NCI-H69 (cell line): ENCODE measurements at places on chromosomes 1 and 21.

- DNase-seq, result peak; percentile 71
These were observed 200.9 kb downstream of the RPS6KC1 start for GRCh38 chr1:213251972-213252371.

DNA sequence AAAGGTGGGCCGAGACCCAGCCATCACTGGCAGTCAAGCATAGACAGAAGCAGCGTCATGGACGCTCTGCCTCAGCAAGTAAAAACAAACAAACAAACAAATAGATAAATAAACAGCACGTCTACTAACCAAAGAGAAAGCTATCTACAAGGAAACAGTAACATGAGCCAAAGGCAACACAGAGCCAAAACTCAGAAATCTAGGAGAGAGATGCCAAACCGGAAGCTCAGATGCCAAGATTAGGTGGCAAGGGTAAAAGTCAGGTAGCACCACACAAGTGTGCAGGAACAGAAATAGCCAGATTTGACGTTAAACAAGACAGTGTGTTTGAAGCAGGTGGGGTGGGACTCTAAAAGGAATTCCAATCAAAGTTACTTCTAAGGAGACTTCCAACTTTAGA lies 448.3 kb upstream of the NFIA start:
- no peak for DNase-seq

DNA sequence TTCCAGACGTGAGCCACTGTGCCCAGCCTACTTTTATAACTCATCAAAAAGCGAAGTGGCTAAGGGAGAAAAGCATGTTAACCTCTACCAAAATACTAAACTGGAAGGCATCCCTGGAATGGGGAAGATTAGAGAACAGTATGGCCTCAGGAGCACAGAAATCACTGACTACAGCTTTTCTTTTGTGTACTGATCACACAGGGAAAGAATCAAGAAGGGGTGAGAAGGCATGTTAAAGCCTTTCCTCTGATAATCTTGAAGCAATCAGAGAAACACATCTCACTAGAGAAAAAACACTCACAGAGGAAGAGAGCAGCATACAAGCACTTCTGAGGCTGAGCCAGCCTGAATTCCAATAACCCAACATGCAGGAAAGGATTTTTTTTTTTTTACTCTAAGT lies 10.7 kb downstream of the PCAT6 start:
- DNase-seq, result no peak

DNA sequence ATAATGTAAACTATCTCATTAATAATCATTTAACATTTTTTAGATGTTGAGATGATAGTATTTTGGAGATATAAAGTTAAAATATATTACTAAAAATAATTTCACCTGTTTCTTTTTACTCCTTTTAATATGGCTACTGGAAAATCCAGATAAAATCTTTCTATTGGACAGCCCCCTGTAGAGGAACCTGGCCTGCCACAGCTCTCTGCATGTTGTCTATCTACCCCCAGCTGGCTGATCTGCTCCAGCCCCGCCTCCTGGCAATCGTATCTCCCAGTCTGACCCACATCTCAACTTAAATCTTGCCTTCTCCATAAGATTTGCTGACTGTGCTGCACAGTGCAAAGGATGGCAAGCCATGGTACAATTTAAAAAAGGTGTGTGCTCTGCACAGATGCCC lies 182.8 kb downstream of the SIPA1L2 start:
- DNase-seq, result peak; percentile 15

DNA sequence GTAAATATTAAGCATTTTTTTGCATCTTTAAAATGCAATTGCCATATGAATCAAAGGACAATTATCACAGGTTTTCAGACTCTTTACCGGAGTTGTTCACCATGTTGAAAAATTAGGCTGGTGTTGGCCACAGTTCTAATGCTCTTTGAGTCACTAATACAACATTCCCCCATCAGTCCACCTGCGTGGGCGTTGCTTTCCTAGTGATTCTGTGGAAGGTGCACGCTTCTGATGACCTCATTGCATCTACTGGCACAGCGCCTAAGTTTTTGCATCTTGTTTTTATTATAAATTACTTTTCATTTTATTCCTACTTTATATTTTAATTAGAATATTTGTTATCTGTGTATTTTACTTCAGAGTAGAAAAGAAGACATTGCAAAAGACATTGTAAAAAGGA lies 4.7 kb upstream of the F5 start:
- no peak for DNase-seq

DNA sequence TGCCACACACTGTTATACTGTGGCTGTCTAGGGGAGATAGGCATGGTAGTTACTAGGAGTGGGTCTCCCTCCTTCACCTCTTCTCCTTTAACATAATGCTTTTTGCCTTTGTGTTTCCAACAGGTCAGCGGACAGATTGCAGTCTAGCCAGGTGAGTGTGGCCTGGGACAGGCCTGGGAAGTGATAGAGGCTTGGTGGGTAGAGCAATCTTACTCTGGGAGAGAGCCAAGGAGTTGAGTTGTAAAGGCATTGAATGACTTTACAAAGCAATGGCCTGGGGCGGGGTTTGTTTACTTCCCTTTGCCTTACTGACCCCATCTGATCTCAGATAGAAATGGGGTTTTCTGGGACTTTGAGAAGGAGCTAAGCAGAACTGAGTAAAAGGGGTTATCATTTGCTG lies 51.0 kb upstream of the IKBKE start:
- DNase-seq, result peak; percentile 10

- DNase-seq, result no peak
These were observed 113.0 kb downstream of the SYT2 start for GRCh38 chr1:202597090-202597761.

DNA sequence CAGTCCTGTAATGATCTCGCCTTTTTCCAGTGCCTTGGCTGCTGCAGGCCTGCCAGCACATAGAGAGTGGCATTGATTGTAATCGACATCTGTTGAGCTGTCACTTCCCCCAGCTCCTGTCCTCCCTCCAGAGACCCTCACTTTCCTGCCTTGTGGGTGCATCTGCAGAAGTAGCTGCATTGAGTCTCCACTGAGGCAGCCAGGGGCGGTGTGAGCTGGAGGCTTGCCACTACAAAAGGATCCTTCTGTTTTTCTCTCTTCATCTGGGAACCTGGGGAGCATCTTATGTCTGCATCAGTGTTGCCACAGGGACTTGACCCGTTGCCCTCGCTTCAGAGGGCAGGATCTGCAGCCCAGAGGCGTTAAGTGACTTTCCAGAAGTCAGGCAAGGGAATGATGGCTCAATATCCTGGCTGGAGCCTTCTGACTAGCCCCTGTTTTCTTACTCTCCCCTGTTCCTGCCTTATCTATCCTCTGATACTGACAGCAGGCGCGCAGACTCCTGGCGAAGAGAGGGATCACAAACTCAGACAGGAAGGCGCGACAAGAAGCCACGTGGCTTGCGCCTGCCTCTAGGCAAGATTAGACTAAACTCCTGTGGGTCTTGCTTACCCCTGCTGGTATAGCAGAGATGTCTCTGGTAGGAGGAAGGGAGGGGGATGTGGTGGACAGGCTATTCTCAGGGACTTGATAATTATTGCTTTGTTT lies 13.3 kb upstream of the FMOD start:
- DNase-seq, result no peak

DNA sequence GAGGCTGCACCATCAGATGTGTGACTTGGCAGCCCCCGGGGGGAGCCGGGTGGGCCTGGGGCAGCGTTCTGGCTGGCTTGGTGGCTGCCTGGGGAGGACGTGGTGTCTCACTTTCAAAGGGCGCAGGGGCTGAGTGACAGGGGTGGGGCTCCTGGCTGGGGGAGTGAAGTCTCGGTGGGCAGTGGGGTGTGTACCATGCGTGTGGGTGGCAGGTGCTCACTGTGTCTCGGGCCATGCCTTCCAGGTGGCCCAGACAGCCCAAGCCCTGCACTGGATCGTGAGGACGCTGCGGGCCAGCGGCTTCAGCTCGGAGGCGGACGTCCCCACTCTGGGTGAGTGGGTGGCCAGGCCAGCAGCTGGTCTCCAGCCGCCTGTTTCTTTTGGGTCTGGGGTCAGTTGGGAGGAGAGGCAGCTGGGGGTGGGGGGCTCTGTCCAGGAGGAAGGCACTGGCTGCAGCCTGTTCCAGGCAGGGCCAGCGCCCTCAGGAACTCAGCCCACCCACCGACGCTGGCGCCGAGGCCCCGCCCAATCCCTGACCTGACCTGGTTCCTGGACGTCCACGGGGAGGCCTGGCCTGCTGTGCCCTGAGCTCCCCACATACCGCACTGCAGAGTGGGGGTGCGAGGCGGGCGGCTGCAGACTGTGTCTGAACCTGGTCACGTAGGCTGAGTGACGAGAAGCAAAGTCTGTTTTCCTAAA lies 30.6 kb upstream of the LRRC3 start:
- DNase-seq, result no peak

DNA sequence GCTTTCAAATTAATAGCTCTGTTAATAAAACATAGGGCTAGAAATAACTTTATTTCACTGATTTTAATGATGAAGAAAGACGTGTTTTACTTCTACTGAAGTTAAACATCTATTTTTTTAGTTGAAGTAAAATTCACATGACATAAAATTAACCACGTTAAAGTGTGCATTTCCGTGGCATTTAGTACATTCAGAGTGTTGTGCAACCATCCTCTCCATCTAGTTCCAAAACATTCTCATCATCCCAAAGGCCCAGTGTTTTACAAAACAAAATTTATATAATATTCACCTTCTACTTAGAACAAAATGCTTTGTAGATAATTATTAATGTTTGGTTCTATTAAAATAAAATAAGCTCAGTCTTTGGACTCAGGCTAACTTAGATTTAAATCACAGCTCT lies 108.5 kb upstream of the GNG12 start:
- DNase-seq, result no peak

DNA sequence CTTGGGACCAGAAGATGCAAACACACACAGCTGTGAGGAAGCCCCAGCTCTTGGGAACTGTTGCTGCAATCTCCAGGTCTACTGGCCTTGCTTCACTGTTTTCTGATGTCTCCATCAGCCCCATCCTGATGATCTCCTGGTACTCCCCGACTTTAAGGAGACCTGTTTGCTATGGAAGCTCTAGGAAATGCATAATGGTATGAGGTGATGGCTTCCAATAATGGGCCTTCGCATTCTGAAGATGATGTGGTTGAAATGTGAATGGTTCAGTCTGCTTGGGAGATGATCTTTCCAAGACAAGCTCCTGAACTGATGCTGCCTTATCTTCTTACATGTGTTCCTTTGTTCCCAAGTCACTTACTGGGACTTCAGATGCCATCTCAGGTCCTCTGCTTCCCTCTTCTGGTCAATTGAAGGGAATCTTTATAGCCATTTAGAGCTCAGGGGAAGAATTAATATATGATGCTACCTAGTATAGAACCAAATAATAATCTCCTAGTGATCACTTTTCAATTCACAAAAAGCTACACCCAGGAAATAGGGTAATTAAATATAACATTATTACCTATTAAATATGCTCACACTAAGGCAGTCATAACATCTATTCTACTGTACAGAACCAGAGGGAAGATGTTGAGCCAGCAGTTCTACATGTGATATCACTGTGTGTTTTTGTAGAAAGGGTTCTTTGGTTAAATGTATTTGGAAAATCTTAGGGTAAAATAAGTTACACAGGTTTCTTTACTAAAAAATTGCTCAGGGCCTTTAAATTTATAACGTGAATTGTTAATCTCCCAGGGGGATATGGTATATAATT lies 73.9 kb upstream of the VTCN1 start:
- DNase-seq, result peak; percentile 81

- DNase-seq, result no peak
These were observed 34.6 kb upstream of the DOCK7 start for GRCh38 chr1:62722796-62723195.

- DNase-seq, result no peak
These were observed 209.8 kb upstream of the PRMT6 start for GRCh38 chr1:106846656-106847055.

DNA sequence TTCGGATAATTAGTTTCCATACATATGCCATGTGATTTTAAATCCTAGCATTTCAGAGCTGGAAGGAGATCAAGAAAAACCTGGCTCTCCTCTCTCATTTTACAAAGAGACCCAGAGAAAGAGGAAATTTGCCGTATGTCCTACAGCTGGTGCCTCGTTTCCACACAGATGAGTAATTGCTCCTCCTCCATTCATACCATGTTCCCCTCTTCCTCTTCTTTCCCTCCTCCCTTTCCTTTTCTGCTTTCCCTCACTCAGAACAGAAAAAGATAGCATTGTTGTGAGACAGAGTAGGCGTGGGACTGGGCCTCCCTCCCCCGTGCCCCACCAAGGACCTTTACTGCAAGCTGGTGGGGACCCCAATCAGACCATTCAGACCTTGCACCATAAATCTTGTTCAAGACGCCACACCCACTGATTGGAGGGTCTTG lies 13.7 kb upstream of the SLC44A3 start:
- peak; percentile 48 for DNase-seq

DNA sequence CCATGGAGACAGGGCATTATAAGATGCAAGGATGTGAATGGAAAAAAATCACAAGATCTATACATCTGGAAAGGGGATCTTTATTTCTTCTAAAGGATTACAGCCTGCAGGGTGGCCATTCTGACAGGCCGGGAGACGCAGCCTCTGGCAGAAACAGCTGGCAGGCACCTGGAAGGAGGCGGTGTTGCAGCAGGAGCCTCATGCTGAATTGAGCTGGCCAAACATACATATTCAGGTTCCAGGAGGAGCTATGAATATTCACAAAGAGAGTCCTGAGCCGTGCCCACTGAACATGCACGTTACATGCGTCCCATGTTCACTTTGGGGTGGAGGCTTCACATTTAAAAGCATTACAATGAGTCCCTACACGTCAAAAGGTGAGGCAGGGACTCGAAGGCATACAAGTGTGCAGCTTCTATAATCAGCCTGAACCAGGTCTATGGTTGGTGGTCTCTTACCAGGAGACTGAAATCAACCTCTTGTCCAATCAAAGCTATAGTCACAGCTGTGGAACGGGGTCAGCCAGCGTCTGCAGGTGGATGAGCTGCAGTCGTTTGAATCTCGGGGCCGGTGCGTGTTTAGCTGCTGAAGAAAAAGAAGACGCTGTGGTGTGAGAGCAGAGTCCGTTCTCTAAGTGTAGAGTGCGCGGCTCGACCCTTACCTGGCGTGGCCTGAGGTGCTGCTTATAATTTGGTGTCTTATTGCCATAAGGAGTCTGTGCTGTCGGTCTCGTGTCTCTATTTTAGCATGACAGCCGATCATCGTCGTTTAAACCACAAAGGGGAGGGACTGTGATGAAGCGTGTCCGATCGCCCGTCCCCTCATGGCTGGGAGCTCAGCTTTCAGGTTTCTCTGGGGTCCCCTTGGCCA lies 183.0 kb downstream of the ETS2 start:
- peak; percentile 56 for DNase-seq

DNA sequence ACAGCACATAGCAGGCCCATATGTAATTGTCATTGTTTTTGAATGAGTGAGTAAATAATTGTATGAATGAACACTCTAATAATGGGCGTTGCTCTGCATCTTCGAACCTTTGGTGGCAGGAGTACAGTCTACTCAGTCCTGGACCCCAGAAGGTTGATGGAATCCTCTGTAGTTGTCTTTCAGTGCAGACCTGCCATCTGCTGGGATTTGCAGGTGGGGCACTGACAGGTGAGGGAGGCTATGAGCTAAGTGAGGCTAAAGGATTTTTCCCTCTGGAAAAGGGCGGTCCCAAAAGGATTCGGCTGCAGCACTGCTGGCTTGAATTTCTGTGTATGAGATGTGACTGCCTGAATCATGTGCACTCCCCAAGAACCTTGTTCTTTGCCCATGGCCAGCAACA lies 53.4 kb downstream of the PLXNA2 start:
- DNase-seq, result peak; percentile 65
